ENCODE measurements at places on chromosomes 11 and 22. TPM values are rescaled to one million over a fixed set of nuclear protein-coding genes. Genes with fewer than 3 reads are reported as not detected.

Gene OR52I1
- not detected for polyA plus RNA-seq

Gene SPON1
- 76.3 TPM for polyA plus RNA-seq

Gene KCNE3
- 26.1 TPM for polyA plus RNA-seq

DNA sequence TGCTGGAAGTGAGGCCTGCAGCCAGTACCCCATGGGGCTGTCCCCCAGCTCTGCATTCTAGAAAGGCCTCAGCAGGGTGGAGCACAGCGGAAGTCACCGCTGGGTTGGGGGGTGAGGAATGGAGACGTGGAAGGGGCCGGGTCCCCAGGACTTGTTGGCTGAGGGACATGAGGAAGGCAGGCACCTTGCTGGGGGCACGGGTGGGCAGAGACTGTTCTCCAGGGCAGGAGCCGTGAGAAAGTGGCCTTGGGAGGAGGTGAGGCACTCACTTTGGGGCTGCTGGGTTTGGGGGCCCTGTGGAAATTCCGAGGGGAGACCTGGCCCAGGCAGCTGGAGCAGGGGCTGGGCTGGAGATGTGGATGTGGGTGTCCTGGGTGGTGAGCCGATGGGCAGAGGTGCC, 5.0 kb downstream of the TNNI2 start:
- DNase-seq: no peak

DNA sequence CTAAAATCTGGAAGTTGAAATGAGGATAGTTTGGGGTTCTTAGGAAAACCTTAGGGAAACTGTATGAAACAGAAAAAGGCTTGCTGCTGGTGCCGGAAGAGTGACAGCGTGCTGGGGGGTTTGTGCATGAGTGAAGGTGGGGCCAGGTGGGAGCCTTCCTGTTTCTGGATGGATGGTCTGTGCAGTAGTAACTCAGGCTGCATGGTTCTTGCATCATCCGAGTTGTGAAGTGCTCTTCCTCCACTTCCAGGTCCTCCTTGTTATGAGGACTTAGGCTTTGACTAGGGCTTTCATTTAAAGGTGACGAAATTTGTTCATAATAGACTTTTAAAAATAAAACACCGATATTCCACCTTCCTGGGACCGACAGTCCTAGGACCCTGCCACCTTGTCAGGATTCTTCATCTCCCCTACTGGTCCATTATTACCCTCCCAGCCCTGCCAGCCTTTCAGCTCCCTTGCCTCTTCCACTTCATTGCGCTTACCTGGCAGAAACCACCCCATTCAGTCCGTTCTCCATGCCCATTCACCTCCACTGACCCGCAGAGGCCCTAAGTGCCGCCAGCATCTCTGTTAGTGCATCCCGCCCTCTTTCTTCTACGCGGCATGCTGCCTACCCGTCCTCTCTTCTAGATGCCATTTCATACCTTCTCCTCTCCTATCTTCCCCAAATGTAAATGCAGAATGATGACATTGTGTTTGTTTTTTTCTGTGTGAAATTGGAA, 47.3 kb downstream of the PPFIA1 start:
- no peak for DNase-seq
